ENCODE measurements at places on chromosomes 1 and 21.
A peak's percentile ranks its signal among the peaks of the same experiment; 100 is the strongest.

DNA sequence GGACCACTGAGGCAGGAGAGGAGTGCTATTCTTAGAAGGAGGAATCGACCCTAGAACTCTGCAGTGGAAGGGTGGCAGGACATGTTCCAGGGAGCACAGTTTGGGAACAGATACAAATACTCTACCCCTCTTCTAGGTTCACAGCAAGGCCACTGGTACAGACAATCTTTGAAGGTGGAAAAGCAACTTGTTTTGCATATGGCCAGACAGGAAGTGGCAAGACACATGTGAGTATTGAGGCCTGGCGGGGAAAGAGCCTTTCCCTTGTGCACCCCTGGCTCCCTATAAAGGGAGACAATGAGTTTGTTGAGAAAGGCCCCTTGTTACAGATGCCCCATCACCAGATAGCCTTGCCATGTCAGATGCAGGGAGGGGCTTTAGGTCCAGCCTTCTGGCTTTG, 17.8 kb downstream of the KIF2C start:
- H3K4me3 ChIP-seq, result no peak overlapping the region
- H3K36me3 ChIP-seq, result peaks cover 61% of the 10 kb centered on the region
- DNase-seq, result no peak
- H3K27me3 ChIP-seq, result no peaks in the 10 kb centered on the region

DNA sequence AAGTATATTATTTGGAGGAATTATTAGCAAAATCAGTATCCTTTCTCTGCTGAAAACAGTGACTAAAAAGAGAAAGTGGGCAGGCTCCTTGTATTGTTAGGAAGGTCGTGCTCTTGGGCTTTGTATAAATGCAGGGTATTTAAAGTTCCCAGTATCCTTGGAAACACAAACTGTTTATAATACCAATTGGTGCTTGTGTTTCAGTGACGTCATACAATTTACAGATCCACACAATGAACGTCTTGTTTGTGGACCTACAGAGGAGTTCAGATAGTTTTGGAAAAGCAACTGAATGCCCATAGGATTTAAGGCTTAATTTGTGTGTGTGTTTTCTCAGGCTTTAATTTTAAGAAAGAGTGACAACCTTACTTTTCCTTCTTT, 168.2 kb downstream of the RASAL2 start:
- H3K4me1 ChIP-seq, result no peaks in the 10 kb centered on the region
- DNase-seq, result no peak
- H3K27me3 ChIP-seq, result no peaks in the 10 kb centered on the region
- H3K27ac ChIP-seq, result no peak overlapping the region
- no peak overlapping the region for H3K4me3 ChIP-seq
- H3K36me3 ChIP-seq, result no peaks in the 10 kb centered on the region

DNA sequence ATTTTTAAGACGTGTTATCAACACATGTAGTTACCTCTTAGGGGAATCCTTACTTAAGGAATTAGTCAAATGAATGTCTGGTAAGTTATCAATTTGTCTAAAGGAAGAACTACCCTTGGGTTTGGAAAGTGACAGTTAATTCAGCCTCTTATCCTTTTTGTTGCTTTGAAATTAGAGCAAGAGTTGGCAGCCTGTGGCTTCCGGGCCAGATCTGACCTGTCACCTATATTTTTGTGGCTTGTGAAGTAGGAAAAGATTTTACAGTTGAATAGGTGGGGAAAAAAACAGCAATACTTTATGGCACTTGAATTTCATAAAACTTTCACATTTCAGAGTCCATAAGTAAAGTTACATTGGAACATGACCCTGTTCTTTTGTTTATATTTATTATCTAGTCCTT, 5.5 kb downstream of the MRPS6 start:
- H3K4me3 ChIP-seq, result no peak overlapping the region
- H3K36me3 ChIP-seq, result no peaks in the 10 kb centered on the region
- no peak overlapping the region for H3K27ac ChIP-seq
- H3K4me1 ChIP-seq, result peaks cover 7% of the 10 kb centered on the region
- DNase-seq, result no peak

DNA sequence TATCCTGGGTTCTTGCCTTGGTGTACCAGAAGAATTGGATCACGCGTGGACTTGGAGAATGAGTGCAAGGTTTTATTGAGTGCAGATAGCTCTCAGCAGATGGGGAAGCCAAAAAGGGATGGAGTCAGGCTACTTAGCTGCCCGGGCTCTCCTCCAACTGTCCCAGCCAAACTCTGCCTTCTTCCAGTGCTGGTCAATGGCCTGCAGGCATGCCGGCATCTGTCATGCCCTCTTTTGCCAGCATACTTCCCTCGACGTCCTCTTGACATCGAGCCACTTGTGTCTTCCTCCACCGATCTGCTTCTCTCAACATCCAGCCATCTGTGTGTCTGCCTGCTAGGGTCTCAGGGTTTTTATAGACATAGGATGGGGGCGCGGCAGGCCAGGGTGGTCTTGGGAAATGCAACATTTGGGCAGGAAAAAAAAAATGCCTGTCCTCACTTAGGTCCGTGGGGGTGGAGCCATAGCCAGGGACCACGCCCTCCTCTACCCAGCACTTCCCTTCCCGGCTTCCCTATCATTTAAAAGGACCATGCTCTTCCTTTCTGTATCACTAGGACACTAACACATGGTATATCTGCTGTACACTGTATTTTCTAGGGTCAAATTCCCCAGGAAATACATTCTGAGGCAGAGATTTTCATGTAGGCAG, 47.0 kb upstream of the BCAR3 start:
- H3K4me1 ChIP-seq, result peaks cover 39% of the 10 kb centered on the region
- no peaks in the 10 kb centered on the region for H3K27me3 ChIP-seq
- no peaks in the 10 kb centered on the region for H3K36me3 ChIP-seq
- no peak overlapping the region for H3K4me3 ChIP-seq
- DNase-seq, result no peak

GRCh38 chr1:156708218-156708661, 2.9 kb upstream of the CRABP2 start:
- H3K27ac ChIP-seq, result peak overlapping the region; percentile 66
- H3K27me3 ChIP-seq, result no peaks in the 10 kb centered on the region
- H3K4me1 ChIP-seq, result peaks cover 87% of the 10 kb centered on the region
- no peaks in the 10 kb centered on the region for H3K36me3 ChIP-seq
- no peak for DNase-seq

DNA sequence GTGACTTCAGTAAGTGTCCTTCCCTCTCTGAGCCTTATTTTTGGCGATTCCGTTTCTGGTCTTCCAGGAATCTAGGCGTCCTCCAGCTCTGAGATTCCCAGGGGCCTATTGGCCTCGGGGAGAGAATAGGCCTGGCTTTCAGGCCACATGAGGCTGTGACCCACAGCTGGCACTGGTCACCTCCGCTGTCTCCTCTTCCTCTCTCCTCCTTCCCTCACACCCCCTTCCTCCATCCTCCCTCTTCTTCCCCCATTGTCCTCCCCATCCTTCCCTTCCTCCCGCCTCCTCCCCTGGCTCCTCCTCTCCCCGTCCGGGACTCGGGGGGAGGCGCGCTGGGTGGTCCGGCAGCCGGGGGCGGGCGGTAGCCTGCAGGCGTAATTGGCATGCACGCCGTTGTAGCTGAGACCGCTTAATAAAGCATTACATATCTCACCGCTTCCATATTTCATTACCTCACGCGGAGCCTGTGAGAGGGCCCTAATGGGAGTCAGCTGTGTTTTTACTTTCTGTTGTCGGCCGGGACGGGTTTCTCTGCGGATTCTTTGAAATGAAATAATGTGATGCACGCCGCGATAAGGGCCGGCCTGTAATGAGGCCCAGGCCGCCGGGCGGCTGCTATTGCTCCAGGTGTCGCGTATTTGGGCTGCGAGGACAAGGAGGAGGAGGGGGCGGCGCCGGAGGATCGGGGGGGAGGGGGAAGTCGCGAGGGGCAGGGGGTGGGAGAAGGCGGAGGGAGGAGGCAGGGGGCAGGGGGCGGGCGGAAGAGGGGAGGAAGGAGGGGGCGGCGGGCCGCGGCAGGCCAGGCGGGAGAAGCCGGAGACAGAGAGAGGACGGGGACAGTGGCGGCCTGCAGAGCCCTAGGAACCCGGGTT, 95.3 kb downstream of the FOXD2 start:
- H3K4me1 ChIP-seq, result no peaks in the 10 kb centered on the region
- no peak overlapping the region for H3K27ac ChIP-seq
- no peak for DNase-seq
- H3K4me3 ChIP-seq, result no peak overlapping the region

GRCh38 chr1:165169028-165169427, 187.5 kb downstream of the LMX1A start:
- H3K4me1 ChIP-seq, result no peaks in the 10 kb centered on the region
- H3K27me3 ChIP-seq, result peaks cover 22% of the 10 kb centered on the region
- DNase-seq, result no peak

DNA sequence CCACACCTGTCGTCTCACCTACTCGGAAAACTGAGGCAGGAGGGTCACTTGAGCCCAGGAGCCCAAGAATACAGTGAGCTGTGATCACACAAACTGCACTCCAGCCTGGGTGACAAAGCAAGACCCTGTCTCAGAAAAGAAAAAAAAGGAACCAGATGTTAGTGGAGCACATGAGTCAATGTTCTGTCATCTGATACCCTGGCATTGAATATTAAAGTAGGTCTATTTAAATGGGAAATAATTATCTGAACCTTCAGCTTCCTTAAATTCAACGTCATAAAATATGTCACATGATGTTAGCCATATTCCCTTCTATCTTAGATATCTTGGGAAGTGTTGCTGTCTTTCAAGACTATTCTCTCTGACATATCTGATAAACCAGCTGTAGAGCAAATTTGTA, 47.3 kb downstream of the NCAM2 start:
- no peaks in the 10 kb centered on the region for H3K36me3 ChIP-seq
- no peaks in the 10 kb centered on the region for H3K27me3 ChIP-seq
- no peaks in the 10 kb centered on the region for H3K4me1 ChIP-seq
- no peak overlapping the region for H3K27ac ChIP-seq
- no peak for DNase-seq
- H3K4me3 ChIP-seq, result no peak overlapping the region

GRCh38 chr21:39033878-39034589, 149.2 kb downstream of the PSMG1 start:
- H3K27me3 ChIP-seq, result no peaks in the 10 kb centered on the region
- H3K4me3 ChIP-seq, result no peak overlapping the region
- H3K27ac ChIP-seq, result no peak overlapping the region

DNA sequence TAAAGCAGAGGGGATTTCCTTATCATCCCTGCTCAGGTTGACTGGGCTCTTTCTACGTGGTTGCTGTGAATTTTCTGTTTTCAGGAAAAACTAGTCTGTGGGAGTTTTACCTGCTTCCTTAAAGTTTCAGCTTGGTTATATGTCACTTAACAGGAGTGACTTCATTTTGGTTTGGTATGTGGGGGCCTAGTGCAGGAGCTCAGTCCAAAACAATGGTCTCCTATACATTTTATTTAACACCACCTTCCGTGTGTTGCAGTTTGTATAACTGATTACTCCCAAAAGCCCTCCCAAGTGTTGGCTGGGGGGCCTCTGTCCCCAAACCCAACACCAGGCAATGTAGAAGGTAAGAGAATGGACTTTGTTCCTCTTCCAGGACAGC, 5.3 kb downstream of the IL23R start:
- no peaks in the 10 kb centered on the region for H3K4me1 ChIP-seq
- H3K36me3 ChIP-seq, result no peaks in the 10 kb centered on the region
- no peaks in the 10 kb centered on the region for H3K27me3 ChIP-seq
- no peak overlapping the region for H3K27ac ChIP-seq
- DNase-seq, result no peak
- H3K4me3 ChIP-seq, result no peak overlapping the region

- no peak overlapping the region for H3K27ac ChIP-seq
- peaks cover 12% of the 10 kb centered on the region for H3K4me1 ChIP-seq
- no peak for DNase-seq
- H3K4me3 ChIP-seq, result no peak overlapping the region
These were observed 7.4 kb downstream of the SLC26A9 start for GRCh38 chr1:205935869-205936268.

DNA sequence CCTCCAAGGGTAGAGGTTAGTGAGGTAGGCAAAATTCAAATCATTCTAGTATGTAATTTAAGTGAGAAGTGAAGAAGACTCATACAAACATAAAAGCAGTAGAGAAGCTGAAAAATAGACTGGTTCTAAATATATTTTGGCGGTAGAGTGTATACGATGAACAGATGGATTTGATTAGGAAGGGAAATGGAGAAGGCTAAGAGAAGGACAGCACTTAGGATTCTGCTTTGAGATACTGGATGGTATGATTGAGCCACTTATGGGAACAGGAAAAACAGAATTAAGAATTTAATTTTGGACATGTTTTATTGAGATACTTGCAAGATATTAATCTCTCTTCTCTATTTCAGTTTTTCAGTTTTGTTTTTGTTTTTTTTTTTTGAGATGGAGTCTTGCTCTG, 60.1 kb downstream of the EPB41 start:
- no peak overlapping the region for H3K4me3 ChIP-seq
- no peak overlapping the region for H3K27ac ChIP-seq
- no peaks in the 10 kb centered on the region for H3K36me3 ChIP-seq
- H3K4me1 ChIP-seq, result peaks cover 54% of the 10 kb centered on the region
- DNase-seq, result no peak
- H3K27me3 ChIP-seq, result no peaks in the 10 kb centered on the region

DNA sequence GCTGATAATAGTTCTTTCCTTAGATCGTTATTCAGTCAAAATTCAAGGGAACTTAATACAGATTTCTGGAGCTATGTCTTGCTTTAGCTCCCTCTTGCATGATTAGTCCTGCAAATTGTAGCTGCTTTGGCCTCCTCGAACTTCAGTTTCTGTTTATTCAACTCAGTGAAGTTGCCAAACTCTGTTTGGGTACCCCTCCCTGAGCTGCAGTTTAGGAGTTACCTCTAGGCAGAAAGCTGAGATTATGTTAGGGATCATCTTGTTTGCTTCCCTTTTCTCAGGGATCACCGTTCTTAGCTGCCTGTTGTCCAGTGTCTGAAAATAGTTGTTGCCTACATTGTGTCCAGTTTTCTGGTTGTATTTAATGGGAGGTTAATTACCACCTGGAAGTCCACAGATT, 43.5 kb downstream of the SNX27 start:
- H3K4me1 ChIP-seq, result no peaks in the 10 kb centered on the region
- DNase-seq, result no peak
- H3K36me3 ChIP-seq, result no peaks in the 10 kb centered on the region
- no peak overlapping the region for H3K4me3 ChIP-seq

DNA sequence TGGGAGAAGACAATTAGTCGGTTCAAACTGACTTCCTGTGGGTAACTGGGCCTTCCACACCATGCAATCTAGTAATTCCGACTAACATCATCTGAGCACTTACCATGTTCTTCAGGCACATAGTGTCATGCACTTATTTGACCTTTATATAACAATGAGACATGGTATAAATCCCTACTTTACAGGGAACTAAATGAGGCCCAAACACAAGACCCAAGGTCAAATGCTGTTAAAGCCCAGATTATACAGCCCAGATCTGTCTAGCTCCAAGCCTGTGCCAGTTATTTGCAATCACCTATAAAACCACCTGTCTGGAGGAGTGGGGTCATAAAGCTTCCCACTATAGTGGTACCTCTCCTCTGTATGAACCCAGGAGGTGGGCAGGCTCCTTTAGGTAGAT, 40.8 kb downstream of the JAK1 start:
- peaks cover 28% of the 10 kb centered on the region for H3K4me1 ChIP-seq
- H3K4me3 ChIP-seq, result no peak overlapping the region
- no peak for DNase-seq

- no peaks in the 10 kb centered on the region for H3K27me3 ChIP-seq
- no peak for DNase-seq
- peaks cover 51% of the 10 kb centered on the region for H3K4me1 ChIP-seq
These were observed 51.4 kb upstream of the IRF2BP2 start for GRCh38 chr1:234661317-234661928.
